ENCODE measurements at places on chromosomes 1 and 21. TPM values are rescaled to one million over a fixed set of nuclear protein-coding genes. Genes with fewer than 3 reads are reported as not detected.

Gene TTLL10
- total RNA-seq = not detected

Gene CR1L
- total RNA-seq = not detected

Gene CHIT1
- not detected for total RNA-seq

Gene TFF3
- total RNA-seq = not detected

Gene GREM2
- total RNA-seq = 5.0 TPM

Gene CHRNB2
- total RNA-seq = not detected

Gene RRAGC
- 11.7 TPM for total RNA-seq

Gene G0S2
- 0.36 TPM for total RNA-seq

Gene IRF6
- total RNA-seq = 2.9 TPM

Gene GJC2
- total RNA-seq = 1.1 TPM

Gene C8B
- total RNA-seq = not detected

Gene CYP4B1
- total RNA-seq = not detected

Gene MYBPH
- not detected for total RNA-seq

Gene USH2A
- total RNA-seq = under 0.01 TPM

Gene CFAP141
- not detected for total RNA-seq

Gene GJA9
- not detected for total RNA-seq

Gene SPATA6
- total RNA-seq = 2.2 TPM

Gene LDLRAD1
- not detected for total RNA-seq

Gene KRTAP19-3
- not detected for total RNA-seq

Gene C1orf141
- total RNA-seq = not detected

Gene PDPN
- total RNA-seq = not detected

Gene SMCP
- not detected for total RNA-seq

Gene AK4
- total RNA-seq = 30.3 TPM

Gene RNU1-1
- under 0.01 TPM for total RNA-seq

Gene SPATA17
- 0.18 TPM for total RNA-seq

Gene KCNJ9
- not detected for total RNA-seq

Gene OR10X1
- total RNA-seq = not detected

Gene CYP2J2
- not detected for total RNA-seq

Gene SLC44A5
- total RNA-seq = under 0.01 TPM

Gene KIF21B
- total RNA-seq = 0.36 TPM

Gene KLHL20
- 23.3 TPM for total RNA-seq

Gene MAP10
- 1.1 TPM for total RNA-seq

Gene PIK3C2B
- total RNA-seq = 1.1 TPM

Gene LIN28A
- total RNA-seq = not detected

Gene CBS
- 35.6 TPM for total RNA-seq

Gene PIP5K1A
- total RNA-seq = 52.5 TPM

Gene FAM167B
- 0.18 TPM for total RNA-seq

Gene STUM
- total RNA-seq = not detected

Gene NBPF4
- not detected for total RNA-seq

Gene LCE6A
- total RNA-seq = not detected
